Urinary bladder (tissue), 4 donors: ENCODE measurements at places on chromosomes 3 and 15. TPM values are rescaled to one million over a fixed set of nuclear protein-coding genes. Genes with fewer than 3 reads are reported as not detected.

- DNase-seq: peak; percentile 59
Observed at GRCh38 chr3:30688776-30689641, 82.6 kb downstream of the TGFBR2 start.

- DNase-seq: no peak
Observed at GRCh38 chr3:188125076-188125475, 28.9 kb upstream of the LPP start.

The SEMA4B gene
- 39.3 TPM for total RNA-seq

The CYP8B1 gene
- not detected for total RNA-seq

GRCh38 chr15:38369936-38370478 is 83.9 kb upstream of the FAM98B start:
- no peak for DNase-seq

GRCh38 chr3:7667774-7668173 is 806.9 kb downstream of the GRM7 start:
- DNase-seq: no peak

GRCh38 chr3:157129803-157130466 is 30.0 kb downstream of the CCNL1 start:
- no peak for DNase-seq
